ENCODE measurements at places on chromosomes 7 and 10.
A peak's percentile ranks its signal among the peaks of the same experiment; 100 is the strongest.

DNA sequence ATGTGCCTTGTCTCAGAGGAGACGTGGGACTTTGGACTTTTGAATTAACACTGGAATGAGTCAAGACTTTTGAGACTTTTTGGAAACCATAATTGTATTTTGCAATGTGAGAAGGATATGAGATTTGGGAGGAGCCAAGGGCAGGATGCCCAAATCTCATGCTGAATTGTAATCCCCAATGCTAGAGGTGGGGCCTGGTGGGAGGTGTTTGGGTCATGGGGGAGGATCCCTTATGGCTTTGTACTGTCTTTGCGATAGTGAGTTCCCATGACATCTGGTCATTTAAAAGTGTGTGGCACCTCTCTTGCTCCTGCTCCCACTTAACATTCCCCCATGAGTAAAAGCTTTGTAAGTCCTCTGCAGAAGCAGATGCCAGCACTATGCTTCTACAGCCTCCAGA lies 39.2 kb downstream of the DNAJC9 start:
- no peak for DNase-seq

DNA sequence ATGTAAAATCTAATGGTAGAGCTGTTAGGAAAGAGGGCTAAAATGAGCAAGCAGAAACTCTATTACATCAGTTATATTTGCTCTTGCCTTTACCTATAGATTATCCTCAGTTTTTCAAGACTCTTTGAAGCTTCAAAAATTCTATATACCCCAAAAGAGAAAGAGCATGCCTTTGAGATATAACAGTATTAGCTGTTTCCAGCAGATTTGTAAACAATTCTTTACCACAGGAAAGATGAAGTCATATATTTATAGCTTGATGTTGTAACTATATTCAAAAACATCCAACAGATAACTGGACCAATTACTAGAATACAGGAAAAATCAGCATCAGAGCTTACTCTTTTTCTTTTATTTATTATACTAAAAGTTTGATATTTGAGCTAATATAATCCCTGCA lies 416.2 kb upstream of the TPK1 start:
- DNase-seq: no peak

DNA sequence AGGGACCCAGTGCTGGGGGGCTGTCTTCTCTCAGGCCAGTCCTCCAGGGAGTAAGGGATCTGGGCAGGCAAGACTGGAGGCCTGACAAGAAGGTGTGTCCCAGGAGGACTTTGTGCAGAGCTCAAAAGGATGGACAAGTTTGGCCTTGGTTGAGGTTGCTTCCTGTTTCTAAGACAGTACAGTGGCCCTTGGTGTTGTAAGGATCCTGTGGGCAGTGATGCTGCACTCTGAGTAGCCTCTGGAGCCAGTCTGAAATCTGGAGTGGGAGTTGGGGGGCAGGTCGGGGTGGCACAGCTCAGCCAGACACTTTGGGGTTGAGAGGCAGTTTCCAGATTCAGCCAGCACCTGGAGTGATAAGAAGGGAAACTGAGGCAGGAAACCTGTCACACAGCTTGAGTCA lies 139.2 kb upstream of the ZMIZ1 start:
- no peak for DNase-seq

DNA sequence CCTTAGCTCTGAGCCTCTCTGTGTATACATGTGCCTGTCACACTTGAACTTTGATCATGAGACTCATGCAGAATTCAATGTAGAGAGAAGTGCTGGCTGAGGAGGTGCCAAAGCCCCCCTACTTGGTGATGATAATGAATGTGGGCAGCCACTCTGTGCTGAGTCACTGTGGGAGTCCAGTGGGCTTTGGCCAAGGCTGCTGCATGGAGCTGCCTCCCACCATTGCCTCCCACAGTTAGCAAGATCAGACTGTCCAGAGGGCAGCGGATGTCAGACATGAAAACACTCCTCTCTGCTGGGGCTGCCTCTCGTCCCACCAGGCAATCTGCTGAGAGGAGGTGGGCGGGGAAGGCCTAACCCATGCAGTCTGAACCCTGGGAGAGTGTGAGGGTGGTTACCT lies 180.3 kb downstream of the SH2D4B start:
- no peak for DNase-seq

GRCh38 chr10:110783509-110784107 lies 88.1 kb upstream of the PDCD4 start:
- peak; percentile 24 for DNase-seq

GRCh38 chr10:60351191-60351853 lies 38.4 kb downstream of the ANK3 start:
- DNase-seq: no peak

DNA sequence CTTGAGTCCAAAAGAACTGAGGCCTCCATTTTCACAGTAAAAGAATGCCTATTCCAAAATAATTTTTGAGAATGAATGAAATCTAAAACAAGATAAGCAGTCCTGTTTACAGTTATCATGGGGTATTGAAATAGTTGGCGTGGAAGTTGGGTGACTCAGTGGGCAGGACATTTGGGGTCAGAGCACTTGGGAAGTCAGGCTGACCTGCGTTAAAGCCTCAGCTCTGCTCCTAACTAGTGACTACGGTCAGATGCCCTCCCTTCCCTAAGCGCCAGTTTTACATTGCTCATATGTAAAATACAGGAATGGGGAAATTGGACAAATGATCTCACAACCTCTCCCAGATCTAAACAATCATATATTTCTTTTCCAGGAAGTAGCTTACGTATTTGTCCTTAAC lies 2.3 kb upstream of the PAPSS2 start:
- no peak for DNase-seq

- DNase-seq: no peak
Observed at GRCh38 chr10:37222046-37222445, 96.6 kb downstream of the ANKRD30A start.

DNA sequence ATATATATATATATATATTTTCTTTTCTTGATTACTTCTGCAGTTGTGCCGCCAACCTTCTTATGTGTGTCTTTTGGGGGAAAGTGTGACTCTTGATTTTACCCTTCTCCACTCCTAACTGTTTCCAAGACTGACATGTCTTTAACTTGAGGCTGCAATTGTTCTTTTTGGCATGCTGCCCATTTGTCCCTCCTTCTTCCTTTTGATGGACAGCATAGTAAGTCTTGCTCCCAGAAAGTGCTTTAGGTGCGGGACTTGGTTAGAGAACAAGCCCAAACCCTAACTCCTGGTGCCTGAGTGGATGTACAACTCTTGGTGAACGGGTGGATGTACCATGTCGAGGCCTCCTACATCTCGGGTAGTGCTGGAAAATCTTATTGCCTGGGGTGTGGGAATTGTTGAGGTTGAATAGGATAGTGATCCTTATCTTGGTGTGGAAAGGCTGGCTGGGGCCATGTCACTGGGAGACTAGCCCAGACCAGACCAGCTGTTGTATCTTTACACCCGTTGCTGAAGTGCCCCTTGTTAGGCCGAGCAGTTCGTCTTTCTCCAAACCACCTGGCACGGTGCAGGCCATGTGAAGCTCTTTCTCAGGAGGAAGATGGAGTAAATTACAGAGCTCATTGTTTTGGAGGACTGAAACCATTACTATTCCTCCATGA lies 16.3 kb downstream of the TCF7L2 start:
- no peak for DNase-seq

DNA sequence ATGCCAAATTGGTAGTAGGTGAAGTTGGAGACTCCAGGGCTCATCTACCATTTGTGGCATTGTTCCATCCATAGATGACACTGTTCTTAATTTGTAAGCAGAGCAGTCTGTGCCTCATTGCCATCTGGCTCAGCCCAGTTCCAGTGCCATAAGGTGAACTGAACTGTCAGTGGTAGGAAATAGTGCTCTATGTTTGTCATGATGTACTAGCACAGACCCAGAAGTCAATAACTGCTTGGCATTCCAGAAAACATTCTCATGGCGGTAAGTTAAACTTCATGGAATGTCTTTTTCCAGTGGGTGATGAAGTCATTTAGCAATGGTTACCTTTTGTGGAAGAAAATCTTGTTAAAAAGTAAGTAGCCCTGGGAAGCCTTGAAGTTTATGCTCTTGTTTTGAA lies 302.7 kb downstream of the SUGCT start:
- DNase-seq: no peak

DNA sequence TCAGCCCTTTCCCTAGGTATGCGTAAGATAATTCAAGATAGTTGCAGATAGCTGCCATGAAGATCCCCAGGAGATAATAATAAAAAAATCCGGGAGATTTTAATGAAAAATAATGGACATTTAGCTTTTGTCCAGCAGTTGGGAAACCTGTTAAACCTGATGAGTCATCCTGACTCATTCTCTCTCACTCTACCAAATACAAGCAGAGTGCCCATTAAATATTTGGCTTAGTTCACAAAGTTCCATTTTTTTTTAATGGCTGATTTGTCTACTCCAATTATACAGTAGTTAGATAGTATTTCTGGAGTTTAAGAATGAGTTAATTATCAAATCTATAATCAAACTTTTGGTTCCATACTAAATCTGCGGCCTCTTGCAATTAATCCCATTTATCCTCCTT lies 2.1 kb upstream of the SHTN1 start:
- DNase-seq: no peak

- DNase-seq: no peak
Observed at GRCh38 chr10:127398140-127398970, 150.8 kb upstream of the NPS start.

DNA sequence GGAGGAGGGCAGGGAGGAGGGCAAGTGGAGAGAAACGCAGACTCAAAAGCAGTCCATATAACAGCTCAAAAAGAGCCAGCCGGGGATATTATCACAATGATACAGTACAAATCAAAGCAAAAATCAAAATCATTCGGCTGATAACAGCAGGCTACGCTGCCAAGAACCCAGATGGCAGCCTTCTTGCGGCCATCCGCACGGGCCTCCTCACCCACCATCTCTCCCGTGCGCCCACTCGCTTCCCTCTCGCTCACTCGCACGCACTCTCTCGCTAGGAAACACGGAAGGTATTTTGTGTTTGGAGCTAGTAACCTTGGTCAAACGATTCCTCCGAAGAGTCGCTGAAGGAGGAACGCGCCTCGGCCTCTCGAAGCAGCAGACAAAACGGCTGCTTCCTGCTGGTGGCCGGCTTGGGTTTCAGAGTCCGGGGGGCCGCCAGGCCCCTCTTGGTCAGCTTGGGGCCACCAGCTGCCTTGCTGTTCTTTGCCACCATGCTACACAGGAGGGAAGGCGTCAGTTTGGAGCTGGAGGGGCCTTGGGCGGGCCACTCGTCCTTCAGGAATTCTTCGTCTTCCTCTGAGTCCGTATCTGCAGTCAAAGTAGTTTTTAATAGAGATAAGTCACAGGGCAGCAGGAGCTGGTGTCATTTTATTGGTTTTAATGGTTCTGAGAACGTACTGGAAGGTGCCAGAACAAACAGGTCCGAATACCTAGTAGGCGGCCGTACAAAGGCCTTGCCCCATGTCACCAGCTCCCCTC lies 68.9 kb downstream of the SLC29A4 start:
- no peak for DNase-seq

- no peak for DNase-seq
Observed at GRCh38 chr10:127041552-127041951, 136.3 kb downstream of the DOCK1 start.

DNA sequence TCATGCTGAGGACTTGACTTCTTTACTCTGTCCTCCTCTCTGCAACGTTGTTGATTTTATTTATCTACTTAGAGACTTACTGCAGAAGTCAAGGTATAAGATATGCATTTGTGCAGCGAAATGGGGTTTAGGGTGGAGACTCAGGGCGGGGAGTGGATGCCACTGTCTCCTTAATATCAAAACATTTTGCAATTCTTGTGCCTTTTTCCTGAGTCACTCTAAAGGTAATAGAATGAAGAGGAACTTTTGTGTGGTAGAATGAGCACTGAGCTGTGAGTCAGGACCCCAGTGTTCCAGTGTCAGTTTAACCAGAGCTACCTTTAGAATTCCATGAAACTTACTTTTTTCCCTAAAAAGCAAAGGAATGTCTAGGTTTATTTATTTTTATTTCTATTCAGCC lies 78.2 kb downstream of the VTI1A start:
- DNase-seq: no peak

GRCh38 chr10:69328380-69328735 lies 50.1 kb downstream of the HK1 start:
- DNase-seq: no peak

DNA sequence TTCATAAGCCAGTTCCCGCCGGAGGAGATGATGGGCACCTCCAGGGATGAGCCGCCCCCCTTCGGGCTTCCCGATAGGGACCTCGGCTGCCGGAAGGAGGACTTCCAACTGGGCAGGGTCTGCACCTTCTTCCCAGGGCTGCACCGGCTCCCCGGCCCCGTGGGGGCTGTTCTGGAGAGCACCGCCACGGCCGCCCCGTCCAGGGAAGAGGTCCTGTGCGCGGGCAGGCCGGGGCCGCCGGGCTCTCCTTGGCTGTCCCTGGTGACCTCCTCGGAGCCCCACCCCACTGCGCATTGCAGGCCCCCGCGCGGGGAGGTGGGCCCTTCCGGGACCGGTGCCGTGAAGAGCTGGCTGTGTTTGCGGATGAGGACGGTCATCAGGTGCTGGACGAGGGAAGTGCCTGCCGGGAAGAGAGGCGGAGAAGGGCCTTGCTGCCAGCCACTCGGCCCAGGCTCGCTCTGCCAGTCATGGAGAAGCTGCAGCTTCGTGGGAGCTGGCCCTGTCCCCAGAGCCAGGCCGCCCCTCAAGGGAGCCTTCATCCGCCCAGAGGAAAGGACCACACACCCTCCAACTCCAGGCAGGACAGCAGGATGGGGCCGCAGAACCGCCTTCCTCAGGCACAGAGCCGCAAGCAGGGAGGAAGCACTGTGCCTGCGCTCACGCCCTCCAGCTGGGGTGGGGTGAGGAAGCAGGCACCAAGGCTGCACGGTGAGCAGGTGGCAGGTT lies 144.4 kb downstream of the MAPK8 start:
- no peak for DNase-seq

DNA sequence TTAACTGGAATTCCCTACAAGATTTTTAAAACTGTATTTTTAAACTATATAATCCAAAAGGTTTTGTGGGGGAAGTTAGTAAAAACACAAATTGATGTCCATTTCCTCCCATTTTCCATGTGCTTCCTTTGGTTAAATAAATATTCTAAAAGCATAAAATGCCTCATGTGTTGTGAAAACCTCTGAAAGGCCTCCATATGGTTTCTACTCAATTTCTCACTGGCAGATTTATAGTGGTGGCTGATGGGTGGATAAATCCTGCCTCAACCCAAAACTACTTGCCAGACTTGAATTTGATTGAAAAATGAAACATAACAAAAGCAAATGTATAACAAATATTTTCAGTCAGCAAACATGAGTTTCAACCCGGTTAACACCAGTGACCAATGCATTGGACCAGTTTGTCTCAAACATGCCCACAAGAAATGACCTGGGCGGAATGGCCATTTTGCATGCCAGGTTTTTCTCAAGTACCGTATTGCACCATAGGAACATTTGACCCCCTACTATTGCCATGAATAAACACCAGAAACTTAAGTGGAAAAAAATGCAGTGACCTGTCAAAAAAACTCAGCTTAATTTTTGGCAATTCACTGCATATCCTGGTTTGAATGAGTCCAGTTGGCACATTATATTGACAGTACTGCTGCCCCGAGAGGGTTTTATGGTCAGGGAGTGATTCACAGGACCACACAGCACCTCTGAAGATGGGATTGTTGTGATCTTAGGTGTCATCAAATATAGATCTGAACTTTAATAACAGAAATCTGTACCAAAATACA lies 454.6 kb upstream of the ANKRD30A start:
- DNase-seq: no peak
